Suprapubic skin (tissue), 4 donors: ENCODE measurements at places on chromosomes 2 and 18. TPM values are rescaled to one million over a fixed set of nuclear protein-coding genes. Genes with fewer than 3 reads are reported as not detected.

TRAPPC12 gene
- 103 TPM for total RNA-seq

MC4R gene
- total RNA-seq, result not detected

STPG4 gene
- total RNA-seq, result 0.49 TPM

LAMA3 gene
- 370 TPM for total RNA-seq

IL37 gene
- 130 TPM for total RNA-seq

REG3G gene
- not detected for total RNA-seq

REEP1 gene
- total RNA-seq, result 5.2 TPM

ZSWIM2 gene
- total RNA-seq, result not detected

CD8A gene
- total RNA-seq, result 1.5 TPM

MC2R gene
- total RNA-seq, result not detected

GBX2 gene
- total RNA-seq, result not detected

CDK15 gene
- 0.38 TPM for total RNA-seq

PPIL3 gene
- 23.6 TPM for total RNA-seq

ARHGAP28 gene
- 3.1 TPM for total RNA-seq

SPC25 gene
- total RNA-seq, result 4.3 TPM

STAT1 gene
- total RNA-seq, result 33.5 TPM

GRB14 gene
- total RNA-seq, result 2.3 TPM

ERICH2 gene
- not detected for total RNA-seq

SLC30A3 gene
- not detected for total RNA-seq

TBR1 gene
- not detected for total RNA-seq

NETO1 gene
- not detected for total RNA-seq

LRP2 gene
- total RNA-seq, result 0.08 TPM

SCYGR7 gene
- not detected for total RNA-seq

CRACDL gene
- total RNA-seq, result 5.2 TPM

RAX gene
- not detected for total RNA-seq

ITPRIPL1 gene
- total RNA-seq, result 1.8 TPM

INSIG2 gene
- 14.9 TPM for total RNA-seq

SERPINB10 gene
- 1.9 TPM for total RNA-seq
